H1 (cell line): ENCODE measurements at places on chromosomes 3 and 15.

- DNase-seq, result no peak
- H3K4me1 ChIP-seq, result no peaks in the 10 kb centered on the region
- no peaks in the 10 kb centered on the region for H3K36me3 ChIP-seq
These were observed 6.3 kb downstream of the HTR3D start for GRCh38 chr3:184037816-184038215.

GRCh38 chr3:37375184-37376127 lies 201.1 kb upstream of the LRRFIP2 start:
- peaks cover 4% of the 10 kb centered on the region for H3K4me1 ChIP-seq
- no peaks in the 10 kb centered on the region for H3K27me3 ChIP-seq
- peak; percentile 15 for DNase-seq
- no peak overlapping the region for H3K27ac ChIP-seq
- no peak overlapping the region for H3K4me3 ChIP-seq

- H3K4me1 ChIP-seq, result no peaks in the 10 kb centered on the region; the same call in none of the 2 replicates
- no peaks in the 10 kb centered on the region for H3K27me3 ChIP-seq
- no peak for DNase-seq
- no peak overlapping the region for H3K4me3 ChIP-seq
- no peaks in the 10 kb centered on the region for H3K36me3 ChIP-seq
These were observed 314.9 kb downstream of the TLE3 start for GRCh38 chr15:69782809-69783208.

GRCh38 chr3:58055314-58055713 lies 47.1 kb downstream of the FLNB start:
- H3K36me3 ChIP-seq, result no peaks in the 10 kb centered on the region
- H3K4me1 ChIP-seq, result peaks cover 21% of the 10 kb centered on the region
- no peaks in the 10 kb centered on the region for H3K27me3 ChIP-seq
- H3K27ac ChIP-seq, result no peak overlapping the region
- H3K4me3 ChIP-seq, result no peak overlapping the region

DNA sequence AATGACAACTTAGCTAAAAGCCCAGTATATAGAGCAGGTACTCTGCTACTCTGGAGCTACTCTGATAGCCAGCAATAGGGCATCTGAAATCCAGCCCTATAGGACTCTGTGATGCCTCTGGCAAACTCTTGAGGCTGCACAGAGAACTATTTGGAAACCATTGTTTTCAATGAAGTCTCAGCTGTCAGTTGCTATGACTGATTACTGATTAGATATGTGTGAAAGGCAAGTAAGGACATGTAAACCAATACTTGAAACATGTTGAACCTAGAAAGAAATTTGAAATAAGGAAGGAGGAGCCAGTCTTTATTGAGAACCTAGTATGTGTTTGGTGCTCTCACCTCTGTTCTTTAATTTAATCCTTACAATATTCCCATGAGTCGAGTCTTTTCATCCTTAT lies 40.2 kb upstream of the CRTC3 start:
- no peaks in the 10 kb centered on the region for H3K4me1 ChIP-seq
- H3K4me3 ChIP-seq, result no peak overlapping the region
- H3K27ac ChIP-seq, result no peak overlapping the region
